ENCODE measurements at places on chromosomes 6 and 20.

DNA sequence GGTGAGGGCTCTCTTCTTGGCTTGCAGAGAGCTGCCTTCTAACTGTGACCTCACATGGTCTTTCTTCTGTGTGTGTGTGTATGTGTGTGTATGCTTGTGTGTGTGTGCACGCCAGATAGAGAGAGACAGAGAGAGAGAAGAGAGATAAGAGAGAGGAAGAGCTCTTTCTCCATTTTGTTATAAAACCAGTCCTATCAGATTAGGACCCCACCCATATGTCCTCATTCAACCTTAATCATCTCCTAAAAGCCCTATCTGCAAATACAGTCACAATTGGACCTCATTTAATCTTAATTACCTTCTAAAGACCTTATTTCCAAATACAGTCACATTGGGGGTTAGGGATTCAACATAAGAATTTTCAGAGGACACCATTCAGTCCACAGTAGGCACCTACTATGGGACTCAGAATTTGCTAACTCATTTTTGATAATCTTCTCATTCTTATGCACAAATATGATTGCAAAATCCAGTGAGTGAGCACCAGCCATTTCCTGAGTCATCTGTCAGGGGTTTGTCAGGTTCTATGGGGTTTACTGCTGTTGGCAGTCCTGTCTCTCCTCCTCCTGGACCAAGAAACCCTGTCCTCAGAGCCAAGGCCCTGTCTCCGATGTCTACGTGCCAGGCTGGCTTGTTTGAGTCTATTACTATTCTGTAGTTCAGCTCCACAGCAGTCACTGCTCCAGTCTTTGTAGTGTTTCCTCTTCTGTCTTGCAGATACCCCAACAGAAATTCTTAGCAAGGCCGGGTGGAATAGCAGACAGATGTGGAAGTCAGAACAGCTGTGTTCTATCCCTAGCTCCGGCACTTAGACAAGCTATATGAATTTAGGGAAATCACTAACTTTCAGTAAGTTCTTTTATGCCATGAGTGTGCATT lies 59.0 kb upstream of the FAM184A start:
- peak; percentile 50 for DNase-seq

DNA sequence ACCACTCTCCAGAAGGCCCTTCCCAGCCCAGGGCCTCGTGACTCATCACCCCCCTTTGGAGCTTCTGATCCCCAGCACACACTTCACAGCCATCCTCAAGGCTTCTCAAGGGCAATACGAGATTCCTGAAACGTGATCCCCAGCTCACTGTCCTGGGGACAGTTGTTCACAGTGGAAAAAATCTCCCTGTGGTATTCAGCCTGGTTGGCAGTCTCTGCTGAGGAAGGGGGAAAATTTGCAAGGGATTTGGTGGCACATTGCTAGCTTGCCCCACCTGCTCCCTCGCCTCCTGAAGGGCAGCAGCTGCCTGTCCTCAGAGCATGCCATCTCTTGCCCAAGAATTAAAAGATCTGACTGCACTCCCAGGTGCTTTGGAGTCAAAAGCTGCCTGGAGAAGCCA lies 20.7 kb upstream of the PKHD1 start:
- DNase-seq, result no peak

DNA sequence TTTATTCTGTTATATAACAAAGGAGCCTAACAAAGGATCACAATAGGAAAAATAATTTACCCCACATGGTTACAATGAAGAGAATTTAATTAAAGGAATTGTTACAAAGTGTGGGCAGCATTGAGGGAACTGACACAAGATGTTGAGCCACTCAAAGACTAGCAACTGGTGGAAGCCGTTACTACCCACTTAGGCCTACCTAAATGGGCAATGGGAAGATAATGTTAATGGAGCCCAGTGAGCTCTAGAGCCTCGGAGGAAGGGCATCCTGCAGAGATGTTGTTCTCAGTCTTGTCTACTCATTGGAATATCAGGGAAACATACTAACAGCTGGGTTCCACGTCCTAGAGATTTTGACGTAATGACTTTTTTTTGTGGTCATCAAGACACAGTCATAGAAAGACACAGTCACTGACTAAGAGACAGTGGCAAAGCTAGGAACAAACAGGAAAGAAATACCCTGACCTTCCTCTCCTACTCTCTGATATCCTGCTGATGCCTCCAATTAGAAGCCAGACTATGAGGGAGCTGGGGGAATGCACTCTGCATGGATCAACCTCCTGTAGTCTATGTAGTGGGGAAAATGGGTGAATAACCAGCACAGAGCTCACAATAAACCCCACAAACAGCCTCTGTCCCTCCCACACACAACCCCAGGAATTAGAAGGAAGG lies 523.8 kb upstream of the FLRT3 start:
- no peak for DNase-seq

DNA sequence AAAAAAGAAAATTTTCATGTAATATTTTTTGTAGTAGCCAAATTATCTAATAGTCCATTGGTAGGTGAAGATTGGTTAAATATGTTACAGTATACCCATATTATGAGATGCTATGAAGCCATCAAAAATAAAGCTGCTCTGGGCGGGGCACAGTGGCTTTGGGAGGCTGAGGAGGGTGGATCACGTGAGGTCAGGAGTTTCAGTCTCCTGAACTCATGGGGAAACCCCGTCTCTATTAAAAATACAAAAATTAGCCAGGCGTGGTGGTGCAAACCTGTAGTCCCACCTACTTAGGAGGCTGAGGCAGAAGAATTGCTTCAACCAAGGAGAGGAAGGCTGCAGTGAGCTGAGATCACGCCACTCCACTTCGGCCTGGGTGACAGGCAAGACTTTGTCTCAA lies 360.5 kb downstream of the KIF16B start:
- DNase-seq, result no peak

GRCh38 chr6:39153766-39154397 lies 38.9 kb upstream of the SAYSD1 start:
- DNase-seq, result no peak

- DNase-seq, result no peak
These were observed 121.9 kb upstream of the ZFP64 start for GRCh38 chr20:52313341-52313963.

DNA sequence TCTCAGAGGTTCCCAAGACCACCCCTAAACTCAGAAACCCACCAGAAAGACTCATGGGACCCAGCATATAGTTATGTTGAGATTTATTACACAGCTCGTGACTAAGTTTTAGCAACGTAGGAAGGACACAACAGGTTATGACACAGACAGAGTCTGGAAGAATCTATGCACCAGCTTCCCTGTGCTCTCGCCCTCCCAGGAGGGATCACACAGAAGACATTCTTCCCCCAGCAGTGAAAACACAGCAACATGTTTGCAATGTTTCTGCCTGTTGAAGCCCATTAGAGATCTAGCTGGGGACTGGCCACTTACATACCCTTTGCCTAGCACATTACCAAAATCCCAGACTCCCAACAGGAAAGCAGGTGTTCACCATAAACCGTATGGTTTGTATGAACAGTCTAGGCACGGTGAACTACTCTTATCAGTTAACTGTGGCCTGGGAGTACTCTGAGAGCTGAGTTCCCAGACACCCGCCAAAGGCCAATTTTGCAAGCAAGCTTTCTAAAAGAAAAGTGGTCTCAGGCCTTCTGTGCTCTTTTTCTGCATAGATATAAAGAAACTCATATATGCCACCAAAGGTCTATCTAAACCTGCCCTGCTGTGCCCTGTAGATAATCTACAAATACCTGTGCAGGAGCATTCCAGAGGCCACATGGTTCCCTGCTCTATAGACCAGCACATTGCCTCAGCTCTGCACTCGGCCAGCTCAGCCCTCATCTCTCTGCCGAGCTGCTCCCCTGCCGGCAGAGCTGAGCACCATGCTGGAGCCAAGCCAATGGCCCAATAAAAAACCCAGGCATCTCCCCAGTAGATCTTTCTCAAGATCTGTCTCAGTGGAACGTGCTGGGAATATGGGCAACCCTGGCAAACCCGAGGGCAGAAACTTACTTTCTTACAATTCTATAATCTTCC lies 69.6 kb upstream of the SMIM28 start:
- DNase-seq, result no peak

- DNase-seq, result no peak
These were observed 135.9 kb upstream of the PDE10A start for GRCh38 chr6:165798991-165799390.

GRCh38 chr6:158000530-158001307 lies 19.1 kb downstream of the SYNJ2 start:
- no peak for DNase-seq

GRCh38 chr6:41463062-41463930 lies 82.9 kb upstream of the FOXP4 start:
- peak; percentile 53 for DNase-seq

GRCh38 chr6:163231356-163232014 lies 183.0 kb upstream of the QKI start:
- no peak for DNase-seq

GRCh38 chr20:19974630-19975435 lies 42.3 kb upstream of the NAA20 start:
- peak; percentile 82 for DNase-seq
